ENCODE measurements at places on chromosomes 16 and 17. TPM values are rescaled to one million over a fixed set of nuclear protein-coding genes. Genes with fewer than 3 reads are reported as not detected.
A peak's percentile ranks its signal among the peaks of the same experiment; 100 is the strongest.

- DNase-seq: no peak
Observed at GRCh38 chr16:82605076-82605475, 21.7 kb upstream of the CDH13 start.

The NPIPB9 gene
- total RNA-seq: 0.33 TPM

The DVL2 gene
- 45.2 TPM for total RNA-seq

GRCh38 chr17:82882715-82883418 is 43.0 kb upstream of the ZNF750 start:
- DNase-seq: no peak

DNA sequence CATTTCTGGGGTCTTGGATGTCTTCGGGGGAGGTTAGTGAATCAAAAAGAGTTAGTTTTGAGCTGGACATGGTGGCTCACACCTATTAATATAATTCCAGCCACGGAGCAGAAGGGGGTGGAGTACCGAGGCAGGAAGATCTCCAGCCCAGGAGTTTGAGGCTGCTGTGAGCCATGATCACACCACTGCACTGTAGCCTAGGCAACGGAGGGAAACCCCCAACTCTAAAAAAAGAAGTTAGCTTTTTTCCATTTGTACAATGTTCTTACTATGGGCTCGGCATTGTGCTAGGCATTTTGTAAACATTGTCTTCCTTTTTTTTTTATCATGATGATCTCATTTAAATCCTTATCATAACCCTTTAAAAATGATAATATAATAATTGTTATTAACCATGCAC is 8.3 kb upstream of the SNF8 start:
- DNase-seq: no peak

DNA sequence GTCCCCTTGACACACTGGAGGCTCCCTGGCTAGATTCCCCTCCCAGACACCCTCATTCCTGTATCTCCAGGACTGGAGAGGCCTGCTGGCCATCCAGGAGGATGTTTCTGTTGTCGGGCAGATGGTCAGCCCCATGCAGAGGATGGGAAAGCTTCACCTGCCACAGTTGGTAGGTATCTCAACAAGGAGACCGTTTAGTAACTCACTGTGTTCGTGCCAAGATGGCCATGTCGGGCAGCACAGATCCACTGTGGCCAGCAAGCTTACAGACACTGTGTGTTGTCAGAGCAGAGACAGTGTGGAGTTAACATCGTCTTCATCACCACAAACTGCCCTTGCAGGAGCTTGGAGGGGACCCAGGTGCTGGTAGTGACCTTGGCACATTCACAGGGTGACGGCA is 390.9 kb downstream of the SEC14L1 start:
- DNase-seq: no peak

The DBF4B gene
- total RNA-seq: 11.6 TPM

GRCh38 chr17:27442702-27443101 is 13.5 kb upstream of the KSR1 start:
- no peak for DNase-seq

DNA sequence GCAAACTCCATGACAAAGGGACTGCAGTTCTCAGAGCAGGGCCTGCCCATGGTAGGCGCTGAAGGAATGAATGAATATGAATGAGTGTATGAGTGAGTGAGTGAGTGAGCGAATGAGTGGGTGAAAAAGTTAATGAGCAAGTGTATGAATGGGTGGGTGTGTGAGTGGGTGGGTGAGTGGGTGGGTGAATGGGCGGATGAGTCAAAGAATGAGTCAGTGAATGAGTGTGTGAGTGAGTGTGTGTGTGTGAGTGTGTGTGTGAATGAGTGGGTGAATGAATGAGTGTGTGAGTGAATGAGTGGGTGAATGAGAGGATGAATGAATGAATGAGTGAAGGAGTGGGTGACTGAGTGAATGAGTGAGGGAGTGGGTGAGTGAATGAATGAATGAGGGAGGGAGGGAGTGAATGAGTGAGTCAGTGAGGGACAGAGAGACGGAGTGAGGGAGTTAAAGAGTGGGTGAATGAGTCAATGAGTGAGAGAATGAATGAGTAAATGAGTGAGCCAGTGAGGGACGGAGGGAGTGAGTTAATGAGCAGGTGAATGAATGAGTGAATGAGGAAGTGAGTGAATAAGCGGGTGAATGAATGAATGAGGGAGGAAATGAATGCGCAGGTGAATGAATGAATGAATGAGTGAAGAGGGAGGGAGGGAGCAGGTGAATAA is 11.1 kb upstream of the CHMP6 start:
- peak; percentile 55 for DNase-seq

- DNase-seq: peak; percentile 88
Observed at GRCh38 chr17:2172077-2172851, 117.4 kb downstream of the HIC1 start.

- no peak for DNase-seq
Observed at GRCh38 chr16:11370084-11370931, 25.0 kb downstream of the RMI2 start.

DNA sequence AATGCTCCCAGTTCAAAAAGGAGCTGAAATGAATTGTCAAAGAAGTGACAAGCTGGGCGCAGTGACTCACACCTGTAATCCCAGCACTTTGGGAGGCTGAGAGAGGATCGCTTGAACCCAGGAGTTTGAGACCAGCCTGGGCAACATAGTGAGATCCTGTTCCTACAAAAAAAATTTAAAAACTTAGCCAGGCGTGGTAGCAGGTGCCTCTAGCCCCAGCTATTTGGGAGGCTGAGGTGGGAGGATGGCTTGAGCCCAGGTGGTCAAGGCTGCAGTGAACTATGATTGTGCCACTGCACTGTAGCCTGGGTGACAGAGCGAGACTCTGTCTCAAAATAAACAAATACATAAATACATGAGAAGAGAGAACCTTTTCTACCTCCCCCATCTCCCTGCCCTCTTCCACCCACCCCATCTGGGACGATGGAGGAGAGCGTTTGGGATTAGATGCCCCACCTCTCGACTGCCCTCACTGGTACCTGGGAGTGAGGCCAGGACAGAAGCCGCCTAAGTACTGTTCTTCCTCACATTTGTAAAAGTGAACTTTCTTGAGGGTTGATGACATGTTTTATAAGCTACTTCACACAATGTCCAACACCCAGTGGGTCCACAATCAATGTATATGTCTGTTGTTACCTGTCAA is 2.4 kb downstream of the IL4R start:
- no peak for DNase-seq

The KRTAP9-2 gene
- total RNA-seq: not detected

The KRT25 gene
- not detected for total RNA-seq

The SDR42E1 gene
- total RNA-seq: 4.6 TPM

- peak; percentile 81 for DNase-seq
Observed at GRCh38 chr17:38702166-38702915, 2.7 kb upstream of the MLLT6 start.

The EVI2A gene
- 17.7 TPM for total RNA-seq

GRCh38 chr17:77429369-77429968 is 288.7 kb downstream of the SEC14L1 start:
- no peak for DNase-seq

DNA sequence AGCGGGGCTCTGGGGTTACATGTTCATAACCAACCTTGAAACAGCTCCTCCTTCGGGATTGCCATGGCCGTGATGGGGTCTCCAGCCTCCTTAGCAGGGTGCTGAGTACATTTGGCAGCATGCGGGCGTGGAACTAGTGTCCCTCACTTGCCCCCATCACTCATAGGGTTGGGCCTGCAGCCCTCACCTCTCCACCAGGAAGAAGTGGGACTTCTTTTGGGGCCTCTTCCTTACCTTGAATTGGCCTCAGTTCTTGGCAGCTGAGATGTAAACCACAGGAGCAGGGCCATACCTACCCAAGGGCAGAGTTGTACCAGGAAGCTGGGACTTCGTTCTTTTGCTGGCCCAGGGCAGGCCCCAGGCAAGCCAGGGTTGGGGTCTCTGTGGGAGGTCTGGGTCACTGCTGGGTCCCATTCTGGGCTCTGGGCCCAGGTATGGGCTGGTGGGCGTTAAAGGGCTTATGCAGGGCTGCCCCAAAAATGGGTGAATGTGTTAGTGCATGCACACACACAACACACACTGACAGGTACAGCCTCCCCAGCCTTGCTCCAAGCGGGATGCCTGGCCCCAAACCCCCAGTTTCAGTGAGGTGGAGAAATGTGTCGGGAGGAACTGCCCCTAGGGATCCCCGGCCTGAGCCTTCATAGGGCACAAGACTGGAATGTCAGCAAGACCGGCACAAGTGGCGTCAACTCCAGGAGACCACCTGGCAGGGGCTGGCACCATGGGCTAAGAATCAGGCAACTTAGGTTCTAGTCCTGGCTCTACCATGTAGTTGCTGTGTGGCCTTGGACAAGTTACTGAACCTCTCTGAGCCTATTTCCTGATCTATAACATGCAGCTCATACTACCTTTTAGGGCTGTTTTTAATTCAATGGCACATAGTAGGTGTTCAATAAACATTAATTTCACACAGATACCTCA is 3.9 kb upstream of the KRT15 start:
- DNase-seq: peak; percentile 20

- DNase-seq: no peak
Observed at GRCh38 chr17:27539152-27539551, 82.9 kb downstream of the KSR1 start.

GRCh38 chr17:66021757-66022156 is 170.2 kb downstream of the CEP112 start:
- peak; percentile 10 for DNase-seq

DNA sequence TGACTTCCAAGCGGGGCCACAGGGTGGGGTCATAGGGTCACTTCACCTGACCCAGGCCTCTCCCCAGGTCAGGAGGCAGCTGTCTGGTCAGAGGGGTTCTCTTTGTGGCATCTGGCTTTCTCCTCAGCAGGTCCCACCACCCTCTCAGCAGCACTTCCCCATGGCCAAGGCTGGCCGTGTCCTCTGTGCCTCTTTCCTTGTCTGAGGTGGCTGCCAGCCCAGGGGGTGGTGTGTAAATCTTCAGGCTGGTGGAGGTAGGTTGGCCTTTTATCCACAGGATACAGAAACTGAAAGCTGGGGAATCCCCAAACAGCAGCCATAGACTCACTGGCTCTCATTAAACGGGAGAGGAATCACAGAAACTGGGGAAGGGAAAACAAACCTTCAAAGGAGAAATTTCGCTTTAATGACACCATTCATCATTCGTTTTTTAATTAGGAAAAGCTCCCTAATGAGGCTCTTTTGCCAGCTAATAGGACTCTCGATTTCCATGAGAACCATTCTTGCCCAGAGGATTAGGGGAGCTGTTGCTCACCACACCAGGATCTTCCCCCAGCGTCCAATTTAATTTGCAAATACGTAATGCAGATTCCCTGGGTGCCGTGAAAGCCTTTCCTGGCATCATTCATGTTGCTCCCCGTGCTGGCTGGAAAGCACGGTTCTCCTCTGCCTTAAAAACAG is 18.0 kb downstream of the C17orf75 start:
- peak; percentile 34 for DNase-seq
